ENCODE measurements at places on chromosomes 5 and 9. TPM values are rescaled to one million over a fixed set of nuclear protein-coding genes. Genes with fewer than 3 reads are reported as not detected.

RGS7BP gene
- not detected for total RNA-seq

INSYN2B gene
- 0.16 TPM for total RNA-seq

PPP6C gene
- total RNA-seq, result 26.1 TPM

TIMD4 gene
- total RNA-seq, result 0.60 TPM

IL13 gene
- not detected for total RNA-seq

DPM2 gene
- total RNA-seq, result 42.3 TPM

RECK gene
- 6.0 TPM for total RNA-seq

MRPS30 gene
- total RNA-seq, result 35.7 TPM

SNCB gene
- 1.7 TPM for total RNA-seq

QRFP gene
- not detected for total RNA-seq

N4BP3 gene
- total RNA-seq, result 0.74 TPM

LIFR gene
- 11.4 TPM for total RNA-seq

CCL21 gene
- not detected for total RNA-seq

ZFP37 gene
- 1.7 TPM for total RNA-seq

TMOD1 gene
- 2.0 TPM for total RNA-seq

CACNA1B gene
- 0.03 TPM for total RNA-seq

NLN gene
- total RNA-seq, result 63.8 TPM

UBTD2 gene
- total RNA-seq, result 16.7 TPM

BTNL3 gene
- not detected for total RNA-seq

PCDH1 gene
- 3.9 TPM for total RNA-seq

POLK gene
- total RNA-seq, result 8.6 TPM

ATP10B gene
- total RNA-seq, result not detected

FABP6 gene
- total RNA-seq, result 1.1 TPM
